ENCODE measurements at places on chromosomes 3 and 15. TPM values are rescaled to one million over a fixed set of nuclear protein-coding genes. Genes with fewer than 3 reads are reported as not detected.

PLA2G4D gene
- not detected for polyA plus RNA-seq

MME gene
- 208 TPM for polyA plus RNA-seq

KLF15 gene
- polyA plus RNA-seq = 0.44 TPM

DNA sequence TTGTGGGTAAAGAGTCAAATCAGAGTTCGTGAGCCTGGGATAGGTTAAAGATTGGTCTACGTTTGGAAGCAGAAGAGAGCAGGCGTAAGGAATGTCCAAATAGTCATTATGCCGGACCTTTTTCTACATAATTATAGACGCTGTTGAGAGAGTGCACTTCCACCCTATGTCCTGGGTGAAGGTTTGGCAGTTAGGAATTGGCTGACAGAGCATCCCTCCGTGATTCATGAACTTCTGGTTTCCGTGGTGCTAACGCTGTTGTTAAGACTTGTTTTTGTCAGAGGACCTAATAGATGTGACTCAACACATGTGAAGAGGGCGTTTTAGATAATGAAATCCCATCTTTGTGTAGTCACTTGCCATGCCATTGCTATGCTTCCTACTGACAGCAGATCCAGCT is 1.1 kb downstream of the EAF1 start:
- DNase-seq = peak; percentile 20

DNA sequence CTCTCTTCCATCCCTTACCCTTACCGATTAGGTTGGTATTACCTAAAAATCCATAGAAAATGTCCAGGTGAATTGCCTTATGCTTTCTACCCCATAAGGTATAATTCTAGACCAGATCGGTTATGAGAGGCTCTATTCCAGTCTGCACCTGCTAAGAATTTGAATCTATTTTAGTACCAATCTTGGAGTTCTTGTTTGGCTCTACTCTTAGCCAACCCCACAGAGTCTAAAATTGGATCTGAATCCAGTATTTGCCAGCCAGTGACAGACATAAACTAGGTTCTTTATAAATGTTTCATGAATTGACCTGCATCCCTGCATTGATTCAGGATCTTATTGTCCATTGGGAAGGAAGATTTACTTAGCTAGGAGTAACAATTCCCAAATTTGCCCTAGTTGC is 6.5 kb downstream of the KLHL24 start:
- no peak for DNase-seq

DNA sequence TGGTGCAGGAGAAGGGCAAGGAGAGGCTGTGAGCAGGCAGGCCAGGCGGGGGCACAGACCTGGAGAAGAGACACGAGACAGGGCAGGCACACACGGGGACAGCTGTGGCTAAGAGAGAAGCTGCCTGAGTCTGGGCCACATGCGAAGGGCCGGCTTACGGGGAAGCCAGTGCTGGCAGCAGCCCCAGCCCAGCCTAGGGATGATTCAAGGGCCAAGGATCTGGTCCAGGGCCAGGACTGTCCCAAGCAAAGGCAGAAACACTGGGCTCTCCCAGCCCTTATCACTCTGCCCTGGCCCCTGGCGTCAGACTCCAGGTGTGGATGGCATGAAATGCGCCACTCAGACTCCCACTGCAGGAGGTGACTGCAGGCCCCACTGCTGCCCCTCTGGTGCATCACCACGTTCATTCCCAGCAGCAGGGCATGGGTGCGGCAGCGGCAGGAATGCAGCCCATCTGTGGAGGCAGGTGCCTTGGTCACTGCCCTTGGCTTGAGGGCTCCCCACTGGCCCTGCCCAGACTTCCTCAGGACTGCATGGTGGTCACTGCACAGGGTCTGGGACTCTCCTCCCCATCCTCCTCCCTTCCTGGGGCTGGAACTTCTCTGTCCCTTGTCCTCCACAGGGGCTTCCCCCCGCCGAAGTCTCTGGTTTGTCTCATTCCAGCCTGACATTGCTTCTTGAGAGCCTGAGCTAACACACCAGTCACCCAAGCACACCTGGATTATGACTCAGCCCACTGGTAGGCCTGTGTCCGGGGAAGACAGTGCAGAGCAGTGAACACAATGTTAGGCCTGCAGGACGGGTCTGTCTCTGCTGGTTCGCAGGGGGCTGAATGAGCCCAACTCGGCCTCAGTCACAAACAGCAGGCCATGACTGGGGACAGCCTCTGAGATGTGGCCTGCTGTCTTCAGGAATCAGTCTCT is 69.3 kb downstream of the TBC1D2B start:
- DNase-seq = no peak
